Activated naive CD4-positive, alpha-beta T cell (primary cell): ENCODE measurements at places on chromosomes 5 and 9.

GRCh38 chr5:40429258-40430100, 250.2 kb upstream of the PTGER4 start:
- DNase-seq = no peak

GRCh38 chr9:117400171-117400570, 14.7 kb downstream of the ASTN2 start:
- DNase-seq = no peak

DNA sequence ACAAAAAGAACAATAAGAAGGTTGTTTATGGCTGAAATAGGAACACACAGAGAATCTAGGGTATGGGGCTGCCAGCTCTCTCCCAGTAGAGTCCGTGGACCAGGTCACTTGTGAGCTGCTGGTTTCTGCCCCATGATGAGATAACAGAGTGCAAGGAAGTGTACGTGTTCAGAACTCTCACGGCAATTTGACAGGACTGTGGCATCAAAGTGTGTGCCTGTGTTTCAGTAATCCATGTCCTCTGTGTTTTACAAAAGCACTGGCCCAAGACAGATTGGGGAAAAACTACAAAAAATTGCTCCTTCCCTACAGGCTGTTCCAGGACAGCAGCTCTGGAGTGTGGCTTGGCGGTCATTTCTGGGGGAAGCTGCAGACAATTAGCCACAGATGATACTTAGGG, 184.6 kb downstream of the AUH start:
- no peak for DNase-seq

DNA sequence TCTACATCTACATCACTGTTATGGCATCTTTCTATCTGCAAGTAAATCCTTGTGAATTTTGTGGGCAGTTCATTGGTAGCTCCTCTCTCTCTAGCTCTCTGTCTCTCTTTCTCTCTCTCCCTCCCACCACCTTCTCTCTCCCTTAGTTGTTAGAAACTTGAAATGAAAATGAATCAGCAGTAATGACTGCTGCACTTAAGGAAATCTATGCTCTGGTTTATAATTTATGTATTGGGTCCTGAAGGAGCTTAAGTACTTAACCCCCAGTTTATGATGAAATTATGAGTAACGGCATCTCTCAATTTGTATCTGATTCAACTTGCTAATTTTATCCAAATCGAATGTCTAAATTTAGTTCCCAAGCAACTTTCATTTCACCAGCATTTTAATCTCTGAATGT, 52.0 kb upstream of the PTGER4 start:
- no peak for DNase-seq

DNA sequence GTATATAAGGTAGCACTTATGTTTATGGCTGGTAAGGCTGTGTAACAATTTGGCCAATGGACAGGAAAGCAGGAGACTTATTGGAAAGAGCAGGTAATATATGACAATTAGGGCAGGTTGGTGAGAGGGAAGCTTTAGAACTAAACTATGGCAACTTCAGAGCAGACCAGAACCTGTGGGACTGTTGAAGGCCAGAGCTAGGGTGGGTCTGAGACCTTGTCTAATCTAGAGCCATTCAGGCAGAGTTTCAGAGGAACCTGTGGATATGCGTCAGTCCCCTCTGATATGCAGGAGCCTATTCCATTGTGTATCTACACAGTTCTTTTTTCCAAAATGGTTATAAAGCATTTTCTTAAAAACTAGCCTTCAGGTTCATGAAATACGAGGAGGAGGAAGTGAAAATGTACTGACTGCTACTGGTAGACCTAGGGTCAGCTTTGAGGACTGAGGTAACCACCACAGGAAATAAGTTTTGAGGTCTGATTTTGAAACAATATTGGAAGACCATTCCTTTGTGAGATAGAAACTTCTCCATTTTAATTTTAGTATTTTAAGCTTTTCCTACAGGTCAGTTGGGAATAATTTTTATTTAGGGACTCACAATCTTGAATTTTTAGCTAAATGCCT, 37.6 kb downstream of the ELL2 start:
- no peak for DNase-seq

DNA sequence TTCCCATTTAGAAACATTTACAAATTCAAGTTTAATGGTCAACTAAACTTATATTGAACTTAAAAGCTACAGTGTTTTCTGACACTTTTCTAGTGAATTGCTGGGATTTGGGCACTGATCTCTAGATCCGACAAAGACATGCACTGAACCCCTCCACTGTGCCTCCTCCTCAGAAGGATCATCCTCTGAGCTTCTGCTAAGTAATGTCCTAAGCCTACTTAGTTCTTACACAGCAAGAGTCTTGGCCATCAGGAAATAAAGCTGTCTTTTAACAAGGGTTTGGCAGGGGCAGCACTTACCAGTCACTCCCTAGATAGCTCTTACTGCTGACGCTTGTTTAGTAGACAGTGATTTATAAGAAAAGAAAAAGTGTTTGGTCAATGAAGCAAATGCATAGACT, 50.5 kb downstream of the FAM81B start:
- no peak for DNase-seq

DNA sequence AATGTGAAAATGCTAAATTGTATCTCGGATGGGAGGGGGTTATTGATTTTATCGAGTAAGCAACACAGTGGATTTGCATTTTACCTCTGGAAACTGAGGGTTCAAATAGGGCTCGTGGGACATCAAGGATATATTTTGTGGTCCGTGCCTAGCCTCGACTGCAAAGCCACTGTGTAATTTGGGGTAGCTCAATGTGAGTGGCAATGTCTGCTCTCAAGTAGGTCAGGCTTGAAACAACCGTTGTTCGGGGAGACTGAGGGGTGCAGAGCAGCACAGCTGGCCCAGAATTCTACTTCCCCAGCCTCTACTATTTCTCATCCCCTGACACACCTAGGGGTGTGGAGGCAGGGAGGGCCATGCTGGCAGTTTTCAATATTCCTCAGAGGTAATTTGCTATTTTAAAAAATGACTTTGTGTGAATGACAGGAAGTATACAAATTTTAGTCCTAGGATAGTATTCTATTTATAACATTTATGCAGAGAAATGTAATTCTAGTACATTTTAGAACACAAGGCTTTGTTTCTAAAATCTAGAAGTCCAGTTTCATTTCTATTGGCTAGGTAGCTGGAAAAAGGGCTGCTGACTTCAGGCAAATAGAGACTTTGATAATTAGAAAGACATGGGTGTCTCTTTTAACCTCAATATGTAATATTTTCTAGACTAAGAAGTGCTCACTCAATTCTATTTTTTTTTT, 1.4 kb upstream of the DAB2 start:
- no peak for DNase-seq

GRCh38 chr5:101543780-101544179, 640.7 kb upstream of the ST8SIA4 start:
- DNase-seq = no peak

DNA sequence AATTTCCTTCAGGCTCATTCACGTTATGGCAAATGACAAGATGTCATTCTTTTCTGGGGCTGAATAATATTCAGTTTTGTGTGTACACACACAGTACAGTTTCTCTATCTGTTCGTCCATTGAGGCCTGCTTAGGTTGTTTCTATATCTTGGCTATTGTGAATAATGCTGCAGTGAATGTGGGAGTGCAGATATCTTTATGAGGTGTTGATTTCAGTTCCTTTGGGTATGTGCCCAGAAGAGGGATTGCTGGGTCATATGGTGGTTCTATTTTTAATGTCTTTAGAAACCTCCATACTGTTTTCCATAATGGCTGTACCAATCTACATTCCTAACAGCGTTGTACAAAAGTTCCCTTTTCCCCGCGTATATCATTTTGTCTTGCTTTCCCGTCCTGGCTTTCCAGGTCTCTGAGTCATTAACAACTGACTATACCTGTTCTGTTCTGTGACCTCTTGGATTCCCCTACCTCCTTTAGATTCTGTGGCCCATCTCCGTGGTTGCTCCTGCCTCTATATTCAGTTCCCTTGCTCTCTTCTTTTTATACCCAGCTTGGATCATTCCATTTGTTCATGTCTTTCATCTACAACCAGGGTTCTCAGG, 6.8 kb downstream of the SNX30 start:
- no peak for DNase-seq

GRCh38 chr9:101536351-101536750, 2.7 kb downstream of the RNF20 start:
- no peak for DNase-seq

GRCh38 chr5:10586555-10586954, 22.7 kb downstream of the ANKRD33B start:
- no peak for DNase-seq

- DNase-seq = no peak
Measured at GRCh38 chr9:70111641-70112236, 68.1 kb downstream of the MAMDC2 start.

DNA sequence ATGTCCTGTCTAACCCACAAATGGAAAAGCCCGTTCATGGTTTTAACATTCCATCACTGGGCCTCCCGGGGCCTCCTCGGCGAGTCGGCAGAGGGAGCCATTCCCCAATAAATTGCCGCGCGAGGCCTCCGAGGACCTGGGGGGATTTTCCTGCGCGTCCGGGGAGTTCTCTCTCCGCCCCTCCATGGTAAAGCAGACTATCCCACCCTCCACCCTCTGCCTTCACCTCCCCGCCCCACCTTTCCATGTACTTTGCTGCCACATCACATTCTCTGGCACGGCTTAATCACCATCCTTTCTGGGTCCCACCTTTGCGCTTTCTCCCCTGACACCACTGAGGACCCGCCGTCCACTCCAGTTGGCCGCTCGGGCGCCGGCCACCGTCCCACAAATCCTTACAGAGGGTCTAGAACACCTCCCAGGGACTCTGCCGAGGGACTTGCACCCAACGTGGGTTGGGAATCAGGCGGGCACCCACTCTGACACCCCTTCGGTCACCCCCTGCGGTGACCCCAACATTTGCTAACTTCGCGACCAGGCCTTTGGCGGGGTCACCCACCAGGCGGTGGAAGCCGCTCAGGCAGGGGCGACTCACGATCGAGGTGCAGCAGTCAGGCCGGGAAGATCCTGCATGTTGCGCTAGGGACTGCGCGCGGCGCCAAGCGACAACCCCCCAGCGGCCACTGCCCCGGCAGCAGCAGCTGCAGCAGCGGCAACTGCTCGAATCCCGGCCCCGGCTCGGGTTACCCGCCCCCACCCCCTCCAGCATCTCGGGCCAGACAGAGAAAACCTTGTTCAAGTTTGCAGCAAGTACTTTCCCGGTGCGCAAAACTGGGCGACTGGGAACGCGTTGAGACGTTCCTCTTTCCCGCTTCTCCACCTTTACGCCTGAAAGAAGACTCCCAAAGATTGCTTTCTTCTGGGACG, at the start of gene MEGF10:
MEGF10 (plus strand) TSS at position 778 of the 927 bp plus-strand sequence. CDS start 40,513 bp downstream, outside the sequence.
- DNase-seq = no peak

- DNase-seq = no peak
Measured at GRCh38 chr9:136117916-136118319, 757 bp downstream of the TMEM250 start.

GRCh38 chr5:1463326-1464095, 18.3 kb upstream of the SLC6A3 start:
- DNase-seq = no peak

- DNase-seq = no peak
Measured at GRCh38 chr9:134671341-134672113, 29.9 kb downstream of the COL5A1 start.

- no peak for DNase-seq
Measured at GRCh38 chr5:150574818-150575547, 65.5 kb upstream of the SYNPO start.

DNA sequence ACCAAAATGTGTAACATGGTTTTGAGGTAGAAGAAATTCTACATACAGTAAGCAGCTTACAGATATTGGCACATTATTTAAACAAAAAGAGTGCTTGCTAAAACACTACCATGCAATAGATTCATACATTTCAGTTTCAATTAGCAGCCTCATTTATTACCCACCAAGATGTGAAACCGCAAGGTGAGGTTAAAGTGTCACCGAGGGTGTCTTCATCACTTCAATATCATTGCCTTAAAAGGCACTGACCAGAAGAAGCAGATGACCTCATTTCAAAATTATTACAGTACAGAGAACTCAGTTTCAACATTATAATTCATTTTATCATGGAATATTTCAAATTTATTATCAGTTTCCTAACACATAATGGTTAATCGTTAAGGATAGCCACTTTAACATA, 302.2 kb downstream of the ISL1 start:
- no peak for DNase-seq

DNA sequence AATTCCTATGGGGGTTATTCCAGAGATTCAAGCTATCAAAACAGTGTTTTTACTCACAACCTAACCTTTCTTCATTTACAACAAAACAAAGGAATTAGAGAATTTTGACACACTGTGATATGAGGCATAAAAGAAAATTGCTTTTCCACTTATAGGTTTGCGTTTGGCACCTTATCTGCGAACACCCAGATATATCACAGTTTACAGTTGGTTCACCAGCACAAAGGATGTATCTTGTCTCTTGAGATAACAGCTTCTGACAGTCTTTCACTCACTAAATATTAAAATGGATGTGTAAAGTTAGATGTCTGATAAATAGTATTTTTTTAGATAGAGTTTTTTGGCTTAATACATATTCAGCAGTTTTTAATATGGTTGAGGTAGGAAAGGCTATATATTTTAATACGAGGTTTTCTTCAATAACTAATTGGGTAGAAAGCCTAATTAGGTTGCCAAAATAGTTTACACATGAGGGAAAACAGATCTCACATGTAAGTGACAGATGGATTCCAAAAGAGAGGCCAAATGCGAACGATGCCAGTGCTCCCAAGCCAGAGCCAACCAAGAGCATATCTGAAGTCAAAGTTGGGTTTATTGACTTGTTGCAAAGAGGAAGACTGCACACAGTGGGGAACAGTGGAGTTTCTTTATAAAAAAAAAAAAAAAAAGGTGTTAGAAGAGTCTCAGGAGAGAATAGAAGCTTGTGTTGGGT, 1495.2 kb downstream of the MAT2B start:
- no peak for DNase-seq

DNA sequence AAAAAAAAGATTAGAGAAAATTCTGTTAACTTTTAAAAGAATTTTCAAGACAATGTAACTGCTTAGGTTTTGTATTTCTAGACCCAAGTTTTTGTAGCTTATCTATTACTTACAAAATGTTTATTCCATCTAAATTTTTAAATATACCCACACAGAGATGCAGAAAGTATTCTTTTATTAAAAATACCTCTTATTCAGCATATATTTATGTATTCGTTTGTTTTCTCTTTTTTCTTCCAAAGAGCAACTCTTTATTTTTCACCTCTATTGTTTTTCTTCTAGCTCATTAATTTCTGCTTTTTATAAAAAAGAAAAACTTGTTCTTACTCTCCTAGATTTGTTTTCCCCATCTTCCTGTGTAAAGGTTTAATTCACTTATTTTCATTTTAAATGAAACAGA, 180.3 kb downstream of the ZDHHC21 start:
- no peak for DNase-seq

DNA sequence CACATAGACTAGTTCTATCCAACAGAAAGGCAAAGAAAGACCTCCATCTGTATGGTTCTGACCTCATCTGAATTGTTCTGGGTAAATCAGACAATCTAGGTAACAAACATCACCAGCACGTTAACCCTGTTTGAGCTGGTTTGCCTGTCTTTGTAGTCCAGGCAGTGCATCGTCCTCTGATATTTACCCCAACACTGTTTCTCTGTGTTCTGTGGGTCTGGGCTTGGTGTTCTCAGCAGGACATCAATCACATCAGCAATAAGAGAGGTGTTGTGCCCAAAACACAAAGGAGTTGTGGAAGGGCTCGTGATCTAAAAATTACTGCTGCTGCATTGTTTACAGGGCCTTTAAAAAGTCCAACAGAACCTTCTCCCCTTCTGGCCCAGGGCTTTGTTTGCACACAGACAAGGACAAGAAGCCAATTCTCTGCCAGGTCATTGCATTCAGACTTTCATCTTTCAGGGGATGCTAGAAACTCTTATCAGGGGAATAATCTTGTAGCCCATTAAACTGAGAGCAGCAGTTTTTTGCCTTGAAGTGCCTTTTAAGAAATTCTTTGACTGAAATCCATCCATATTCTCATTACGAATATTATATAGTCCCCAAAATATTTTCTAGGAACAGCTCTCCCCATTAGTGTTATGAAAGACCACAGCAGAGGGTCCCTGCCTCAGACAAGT, 30.5 kb upstream of the MAP1B start:
- no peak for DNase-seq
